ENCODE measurements at places on chromosomes 2 and 18.

- DNase-seq, result no peak
Observed at GRCh38 chr2:2993172-2993692, 384.4 kb downstream of the EIPR1 start.

DNA sequence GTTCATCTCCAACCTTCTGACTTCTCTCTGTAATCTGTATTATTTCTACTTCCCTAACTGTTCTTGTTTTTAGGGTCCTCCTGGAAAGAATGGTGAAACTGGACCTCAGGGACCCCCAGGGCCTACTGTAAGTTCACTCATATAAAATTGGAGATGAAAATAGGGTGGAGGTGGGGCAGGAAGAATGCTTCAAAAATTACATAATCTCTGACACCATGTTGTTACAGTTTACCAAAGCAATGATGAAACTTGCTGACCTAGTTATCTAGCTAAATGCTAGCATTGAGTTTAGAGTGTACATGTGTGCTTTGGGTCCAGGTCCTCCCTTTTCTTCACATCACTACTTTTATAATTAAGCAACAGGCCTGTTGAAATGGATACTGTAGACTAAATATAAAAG lies 23.1 kb downstream of the COL3A1 start:
- DNase-seq, result no peak

DNA sequence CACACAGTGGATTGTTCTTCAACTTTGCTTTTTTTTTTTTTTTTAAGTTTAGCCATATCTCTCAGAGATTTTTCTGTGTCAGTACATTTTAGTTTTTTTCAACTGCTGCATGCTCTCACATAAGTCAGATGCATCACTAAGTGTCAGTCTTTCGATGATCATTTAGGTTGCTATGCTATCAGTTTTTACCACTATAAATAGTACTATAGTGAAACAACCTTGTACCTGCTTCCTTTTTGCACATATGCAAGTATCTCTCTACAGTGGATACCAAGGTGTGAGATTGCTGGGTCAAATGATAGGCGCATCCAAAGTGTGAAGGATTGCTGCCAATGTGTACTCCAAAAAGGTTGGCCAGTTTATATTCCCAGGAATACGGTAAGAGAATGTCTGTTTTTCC lies 33.5 kb upstream of the MAP4K3 start:
- no peak for DNase-seq

DNA sequence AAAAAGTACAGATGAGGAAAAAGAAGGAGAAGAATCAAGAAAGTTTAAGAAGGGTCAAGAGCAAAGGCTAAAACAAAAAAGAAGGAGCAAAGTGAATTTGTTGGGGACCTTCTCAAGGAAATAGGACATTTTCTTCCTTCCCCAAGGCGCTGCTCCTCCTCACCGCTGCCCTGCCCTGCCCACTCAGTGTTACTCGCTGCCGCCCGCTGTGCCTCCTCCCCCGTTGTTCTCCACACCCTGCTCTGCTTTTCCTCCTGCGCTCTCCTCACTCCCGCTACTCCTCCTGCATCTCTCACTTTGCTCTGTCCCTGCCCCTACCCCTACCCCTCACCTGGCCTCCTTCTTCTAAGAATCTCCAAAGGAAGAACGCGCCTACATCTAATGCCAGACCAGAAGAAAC lies 50.7 kb downstream of the ID2 start:
- DNase-seq, result no peak

GRCh38 chr2:88698498-88699233 lies 7.2 kb downstream of the RPIA start:
- DNase-seq, result no peak

DNA sequence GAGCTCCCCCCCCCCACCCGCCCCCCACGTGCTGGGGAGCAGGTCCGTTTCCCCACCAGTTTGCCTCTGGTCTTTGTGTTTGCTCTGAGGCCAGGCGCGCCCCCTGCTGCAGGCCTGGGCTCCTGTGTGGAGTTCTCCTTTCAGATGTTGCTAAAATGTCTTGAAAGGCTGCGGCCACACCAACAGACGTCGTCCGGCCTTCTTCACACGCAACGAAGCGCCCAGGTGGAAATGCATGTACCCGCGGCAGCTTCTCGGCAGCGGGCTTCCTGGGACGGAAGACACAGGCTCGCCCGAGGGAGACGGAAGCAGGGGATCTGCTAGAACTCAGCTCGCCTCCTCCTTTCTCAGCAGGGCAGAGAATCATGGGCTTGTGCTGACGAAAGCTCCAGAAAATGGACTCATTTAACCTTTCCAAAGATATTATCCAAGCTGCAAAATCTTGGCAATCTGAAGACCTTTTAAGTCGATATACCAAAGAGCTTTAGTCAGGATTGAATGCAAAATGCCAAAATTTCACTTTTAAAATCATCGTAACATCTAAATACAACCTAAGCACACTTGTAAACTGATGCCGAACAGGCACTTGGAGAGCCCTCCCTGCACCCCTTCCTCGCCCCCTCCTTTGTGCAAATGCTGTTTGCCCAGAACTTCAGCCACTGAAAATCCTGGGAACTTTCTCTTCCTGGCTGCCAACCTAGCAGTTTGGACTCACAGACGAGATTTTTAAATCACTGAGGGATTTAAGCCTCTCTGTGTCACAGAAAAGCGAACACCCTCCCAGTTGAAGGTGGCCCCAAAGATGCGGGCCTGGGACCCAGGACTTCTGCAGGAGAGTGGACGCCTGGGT lies 125.5 kb upstream of the ZNF516 start:
- DNase-seq, result no peak

- no peak for DNase-seq
Observed at GRCh38 chr18:40692871-40693270, 1262.2 kb upstream of the PIK3C3 start.

DNA sequence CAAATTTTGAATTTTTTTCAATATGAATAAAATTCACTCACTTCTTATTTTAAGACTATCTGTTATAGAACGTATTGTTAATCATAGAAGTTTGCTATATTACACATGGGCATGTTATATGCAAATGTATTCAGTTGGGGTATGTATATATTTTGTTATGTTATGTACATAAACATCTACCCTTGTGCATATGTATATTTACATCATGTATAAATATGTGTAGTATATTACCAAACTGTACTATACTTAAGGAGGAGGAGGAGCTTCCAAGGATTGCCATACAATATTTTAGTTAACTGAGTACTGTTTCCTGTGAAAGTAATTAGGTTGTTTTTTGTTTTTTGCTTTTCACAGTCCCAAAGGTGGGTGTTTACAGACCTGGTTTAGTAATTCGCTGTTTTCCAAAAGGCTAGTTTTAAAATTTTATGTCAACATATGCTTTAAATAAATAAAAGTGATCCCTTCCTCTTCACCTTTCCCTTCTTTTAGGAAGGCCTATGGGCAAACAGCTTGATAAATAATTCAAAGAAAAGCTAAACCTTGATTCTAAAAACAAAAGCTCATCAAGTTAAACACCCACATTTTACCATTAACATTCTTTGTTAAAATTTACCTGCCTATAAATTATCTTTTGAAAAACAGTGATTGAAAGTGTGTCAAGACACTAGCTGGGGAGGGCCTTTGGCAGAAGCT lies 12.9 kb upstream of the POU3F3 start:
- no peak for DNase-seq

DNA sequence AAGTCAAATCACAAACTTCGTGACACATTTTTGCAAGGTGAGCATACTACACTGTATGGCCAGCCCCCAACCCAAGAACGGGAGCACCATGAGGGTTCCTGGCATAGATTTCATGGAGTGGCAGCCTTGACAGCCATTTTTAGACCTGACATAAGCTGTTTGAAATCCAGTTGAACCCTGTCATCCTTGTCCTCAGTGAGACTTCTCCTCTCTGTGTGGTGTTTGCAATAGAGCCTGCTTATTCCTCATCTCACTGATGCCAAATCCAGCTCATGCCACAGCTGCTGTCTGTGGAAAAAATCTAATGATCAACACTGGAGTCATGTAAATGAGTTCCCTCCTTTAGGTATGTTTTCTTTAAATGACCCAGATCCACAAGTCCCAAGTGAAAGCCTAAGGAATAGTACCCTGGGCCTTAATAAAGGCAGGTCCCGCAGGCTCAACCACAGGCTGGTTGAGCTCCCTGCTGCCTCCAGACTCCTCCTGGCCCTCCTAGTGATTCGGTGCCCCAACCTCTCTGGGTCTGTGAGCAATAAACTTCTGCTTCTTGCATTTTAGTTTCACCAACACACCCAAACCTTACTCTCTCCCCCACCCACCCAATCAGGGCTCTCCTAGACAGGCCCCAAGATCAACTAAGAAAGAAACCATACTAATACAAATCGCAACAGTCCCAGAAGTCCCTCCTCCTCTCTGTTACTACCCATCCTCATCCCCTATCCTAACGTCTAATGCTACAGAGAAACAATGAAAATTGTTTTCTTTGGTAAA lies 8.4 kb upstream of the CREG2 start:
- DNase-seq, result no peak

DNA sequence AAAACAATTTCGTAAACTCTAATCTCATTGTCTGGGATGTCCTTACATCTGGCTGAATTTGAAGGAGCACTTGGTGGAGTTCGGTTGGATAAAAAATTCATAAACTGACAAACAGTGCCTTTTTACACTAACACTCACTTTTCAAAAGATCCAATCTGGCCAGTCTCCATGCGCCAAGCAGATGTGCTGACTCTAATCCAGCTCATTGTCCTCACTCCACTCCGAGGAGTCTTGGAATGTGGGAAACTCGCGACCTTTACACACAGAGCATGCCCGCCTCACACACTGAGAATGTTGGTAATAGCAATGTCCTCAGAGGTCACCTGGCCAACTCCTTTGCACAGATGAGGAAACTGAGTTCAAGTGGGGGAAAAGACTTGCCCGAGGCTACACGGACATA lies 66.8 kb downstream of the XDH start:
- DNase-seq, result no peak

DNA sequence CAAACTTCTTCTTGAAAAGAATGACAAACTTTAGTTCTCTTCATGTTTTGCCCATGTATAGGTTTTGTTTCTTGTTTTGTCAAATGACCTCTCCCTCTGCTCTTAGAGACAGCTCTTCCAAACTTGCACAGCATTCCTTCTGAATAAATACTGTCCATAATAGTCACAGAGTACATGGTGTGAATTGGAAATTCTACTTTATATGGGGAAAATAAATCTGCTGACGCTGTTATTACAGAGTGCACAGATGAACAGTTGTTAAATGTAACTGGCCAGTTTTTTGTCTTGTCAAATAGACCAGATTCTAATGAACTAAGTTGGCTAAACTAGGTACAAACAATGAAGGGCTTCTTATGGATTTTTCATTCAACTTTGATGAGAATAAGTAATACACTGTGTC lies 115.8 kb upstream of the DTNA start:
- DNase-seq, result no peak

- DNase-seq, result no peak
Observed at GRCh38 chr2:179239195-179239594, 25.4 kb downstream of the SESTD1 start.

- DNase-seq, result no peak
Observed at GRCh38 chr2:236576087-236576486, 6.5 kb downstream of the ACKR3 start.

DNA sequence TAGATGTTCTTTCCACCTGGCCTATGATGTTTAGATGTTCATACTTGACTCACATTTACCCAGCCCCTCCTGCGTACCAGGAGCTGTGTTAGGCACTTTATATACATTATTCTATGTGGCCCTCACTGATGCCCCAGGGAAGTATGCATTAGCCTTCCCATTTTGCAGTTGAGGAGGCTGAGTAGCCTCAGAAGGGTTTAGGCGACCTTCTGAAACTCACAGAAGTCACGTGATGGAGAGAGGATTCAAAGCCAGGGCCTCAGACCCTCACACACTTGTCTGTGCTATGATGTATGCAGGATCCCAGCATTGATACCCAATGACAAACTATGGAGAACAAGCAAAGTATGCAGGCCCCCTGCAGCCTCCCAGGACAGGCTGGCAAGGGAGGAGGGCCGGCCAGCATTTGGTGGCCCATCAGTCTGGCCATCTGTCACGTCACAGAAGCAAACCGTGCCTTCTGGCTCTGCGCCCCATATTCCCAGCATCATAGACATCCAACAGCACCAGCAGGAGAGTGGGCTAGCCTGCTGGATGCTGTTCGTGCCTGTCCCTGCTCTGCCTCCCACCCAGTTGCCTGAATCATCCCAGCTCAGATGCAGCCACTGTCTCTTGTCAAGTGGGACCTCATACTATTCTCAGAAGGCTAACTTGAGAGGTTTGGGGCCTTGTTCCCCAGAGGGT lies 33.6 kb downstream of the EHD3 start:
- DNase-seq, result no peak

DNA sequence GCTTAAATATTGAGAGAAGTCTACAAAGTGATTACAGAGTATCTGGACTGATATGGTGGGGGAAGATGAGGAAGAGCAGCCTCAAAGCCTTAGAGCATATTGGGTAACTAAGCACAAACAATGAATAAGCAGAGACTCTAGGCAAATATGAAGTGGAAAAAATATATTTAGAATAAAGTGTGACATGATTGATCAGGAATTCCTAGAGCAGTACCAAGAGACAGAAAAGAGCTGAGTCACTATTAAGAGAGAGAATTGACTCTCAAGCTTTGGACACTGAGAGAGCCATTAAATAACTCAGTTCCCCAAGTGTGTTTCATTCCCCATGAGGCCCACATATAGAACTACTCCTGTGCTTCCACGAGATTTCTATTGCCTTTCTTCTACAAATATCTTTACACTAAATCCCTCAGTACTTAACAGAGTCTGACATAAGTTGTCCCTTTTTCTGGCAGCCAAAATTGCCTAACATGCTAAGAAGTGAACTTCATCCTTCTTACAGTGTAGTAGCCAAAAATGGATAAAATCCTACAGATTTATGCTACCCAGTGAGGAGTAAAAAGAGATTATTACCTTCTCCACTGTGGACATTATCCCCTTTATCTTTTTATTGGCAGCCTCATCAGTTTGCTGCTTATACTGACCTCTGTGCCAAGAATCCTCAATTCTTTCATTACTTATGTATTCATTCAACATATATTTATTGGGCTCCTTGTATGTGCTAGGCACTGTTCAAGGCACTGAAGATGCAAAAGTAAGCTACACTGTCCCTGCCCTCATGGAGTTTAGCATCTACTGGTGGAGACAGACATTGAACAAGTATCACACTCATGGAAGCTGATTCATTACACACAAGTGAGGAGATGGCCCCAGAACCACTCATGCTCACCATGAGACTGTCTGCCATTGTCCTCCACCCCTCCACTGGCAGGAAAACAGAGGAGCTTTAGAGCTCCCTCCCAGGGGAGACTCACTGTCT lies 45.4 kb downstream of the SLC40A1 start:
- no peak for DNase-seq

- no peak for DNase-seq
Observed at GRCh38 chr18:26863122-26863879, 2.2 kb downstream of the AQP4 start.

- no peak for DNase-seq
Observed at GRCh38 chr2:85181134-85181631, 48.0 kb downstream of the TCF7L1 start.

Measured in epithelial cell of prostate (primary cell).